Vein endothelial cell (primary cell): ENCODE measurements at places on chromosomes 2 and 18. TPM values are rescaled to one million over a fixed set of nuclear protein-coding genes. Genes with fewer than 3 reads are reported as not detected.

GALNT14 gene
- 0.57 TPM in 1 of 2 replicates, not detected in the other for total RNA-seq

LYG2 gene
- not detected in 2 replicates for total RNA-seq

SLC9A4 gene
- under 0.01 TPM in 2 replicates for total RNA-seq

MYL1 gene
- not detected in 2 replicates for total RNA-seq

ANKRD62 gene
- not detected in 2 replicates for total RNA-seq

TP53I3 gene
- 55.5 and 62.5 TPM in 2 replicates for total RNA-seq
